Posterior vena cava (tissue), 2 donors: ENCODE measurements at places on chromosomes 2 and 18.

GRCh38 chr2:131168538-131168937, 40.8 kb upstream of the POTEE start:
- no peak for DNase-seq

GRCh38 chr2:24181849-24182248, 7.0 kb downstream of the FAM228A start:
- DNase-seq, result no peak

DNA sequence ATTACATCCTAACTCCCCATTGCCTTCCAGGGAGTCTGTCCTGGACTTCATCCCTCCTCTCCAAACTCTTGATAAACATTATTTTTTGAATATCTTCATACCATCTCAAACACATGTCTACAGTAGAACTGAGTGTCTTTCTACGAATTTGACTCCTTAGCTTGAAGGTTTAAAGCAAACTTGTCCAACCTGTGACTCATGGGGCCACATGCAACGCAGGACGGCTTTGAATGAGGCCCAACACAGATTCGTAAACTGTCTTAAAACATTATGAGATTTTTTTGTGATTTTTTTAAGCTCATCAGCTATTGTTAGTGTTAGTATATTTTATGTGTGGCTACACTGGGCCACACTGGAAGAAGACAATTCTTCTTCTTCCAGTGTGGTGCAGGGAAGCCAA, 98.1 kb downstream of the PARD3B start:
- no peak for DNase-seq

- DNase-seq, result no peak
These were observed 191.3 kb downstream of the CDH7 start for GRCh38 chr18:65942104-65942503.

- no peak for DNase-seq
These were observed 6.4 kb downstream of the NDUFV2 start for GRCh38 chr18:9108911-9109310.

- no peak for DNase-seq
These were observed 118.3 kb downstream of the CAMKMT start for GRCh38 chr2:44480068-44480467.

DNA sequence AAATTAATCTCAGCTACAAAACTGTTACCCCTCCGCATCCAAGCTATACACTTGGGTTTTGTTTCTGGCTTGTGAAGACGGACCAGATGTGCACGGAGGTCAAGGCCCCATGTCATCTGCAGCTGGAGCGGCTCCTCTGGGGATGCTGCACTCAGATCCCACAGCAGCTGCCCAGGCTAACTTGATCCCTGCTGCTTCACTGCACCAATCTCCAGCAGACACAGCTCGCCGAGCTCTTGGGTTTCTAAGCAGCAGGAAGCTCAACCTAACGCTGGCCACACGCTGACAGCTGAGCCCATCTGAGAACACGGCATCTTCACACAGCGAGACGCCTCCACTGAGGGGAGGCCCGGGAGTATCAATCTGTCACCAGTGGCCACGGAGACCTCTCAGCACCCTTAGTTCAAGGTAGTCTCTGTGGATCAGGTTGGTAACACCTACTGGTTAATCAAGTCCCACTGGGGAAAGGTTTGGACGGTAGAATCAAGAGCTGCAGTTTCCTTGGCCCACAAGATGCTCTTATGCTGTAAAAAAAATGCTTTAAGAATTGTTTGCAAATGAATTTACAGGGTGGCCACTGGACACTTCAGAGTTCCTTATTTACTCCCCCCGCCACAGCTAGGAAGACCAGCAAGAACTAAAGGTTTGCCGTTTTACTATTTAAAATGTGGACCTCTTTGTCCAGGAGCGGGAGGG, 67.5 kb downstream of the EMILIN2 start:
- DNase-seq, result peak; percentile 79

DNA sequence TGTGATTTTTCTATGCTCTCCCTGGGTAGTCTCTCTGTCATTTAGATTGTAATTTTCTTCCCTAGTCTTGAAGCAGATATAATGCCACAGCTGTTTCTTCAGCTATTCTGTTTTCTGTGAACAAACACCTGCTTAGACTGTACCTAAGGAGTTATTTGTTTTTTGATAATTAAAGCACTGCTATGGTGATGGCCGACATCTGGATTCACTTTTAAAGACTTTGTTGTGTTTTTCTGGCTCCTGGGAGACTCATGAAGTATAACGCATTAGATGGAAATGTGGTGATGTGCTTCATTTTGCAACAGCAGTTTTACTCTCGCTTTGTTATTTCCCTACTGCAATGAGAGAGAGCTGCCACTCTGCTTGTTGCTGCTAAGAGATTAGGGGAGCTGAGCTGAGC, 15.7 kb upstream of the C2orf69 start:
- no peak for DNase-seq

DNA sequence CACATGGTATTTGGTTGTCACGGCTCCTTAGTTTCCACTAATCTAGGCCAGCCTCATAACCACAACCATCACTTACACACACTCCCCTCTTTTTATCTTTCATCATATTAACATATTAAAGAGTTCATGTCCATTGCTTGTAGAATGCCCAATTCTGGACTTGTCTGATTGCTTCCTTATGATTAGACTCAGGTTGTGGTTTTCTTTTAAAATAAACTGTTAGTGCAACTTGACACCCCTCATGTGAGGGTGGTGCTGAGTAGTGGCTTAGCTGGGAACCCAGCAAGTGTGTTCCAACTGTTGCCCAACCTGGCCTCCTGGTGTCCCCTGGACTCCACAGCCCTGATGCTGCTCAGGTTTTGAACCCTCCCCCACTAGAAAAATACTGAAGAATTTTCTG, 20.1 kb upstream of the CD207 start:
- DNase-seq, result no peak

- DNase-seq, result no peak
These were observed 393.0 kb upstream of the SALL3 start for GRCh38 chr18:78586586-78586985.

GRCh38 chr2:116717832-116718231, 1096.7 kb upstream of the DDX18 start:
- no peak for DNase-seq

DNA sequence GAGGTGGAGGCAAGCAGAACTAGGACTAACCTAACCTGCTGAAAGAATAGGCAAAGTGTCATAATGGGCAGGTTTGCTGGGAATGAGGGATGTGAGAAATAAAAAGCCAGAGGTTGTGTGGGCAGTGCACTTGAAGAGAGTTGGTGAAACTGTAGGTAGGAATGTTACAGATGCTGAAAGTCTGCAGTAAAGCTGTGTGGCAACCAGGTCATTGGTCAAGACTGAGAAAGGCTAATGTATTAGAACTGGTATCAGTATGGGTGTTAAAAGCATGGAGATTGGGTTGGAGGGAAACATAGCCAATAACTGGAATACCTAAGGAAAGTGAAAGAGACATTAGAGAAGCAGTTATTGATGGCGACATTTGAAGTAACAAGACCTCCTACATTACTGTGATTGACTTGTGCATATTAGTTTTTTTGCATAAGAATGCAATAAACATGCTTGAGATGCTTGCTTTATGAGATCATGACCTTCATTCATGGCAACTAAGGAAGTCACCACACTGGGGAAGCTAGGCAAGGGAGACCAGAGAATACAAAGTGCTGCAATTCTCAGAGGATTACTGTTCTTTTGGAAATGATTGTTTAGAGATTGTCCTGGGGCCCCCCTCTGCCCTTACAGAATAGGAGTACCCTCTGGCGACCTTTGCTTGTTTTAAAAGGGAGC, 11.8 kb downstream of the GULP1 start:
- DNase-seq, result no peak

GRCh38 chr2:102143450-102143985, 972 bp downstream of the IL1R1 start:
- DNase-seq, result peak; percentile 86

DNA sequence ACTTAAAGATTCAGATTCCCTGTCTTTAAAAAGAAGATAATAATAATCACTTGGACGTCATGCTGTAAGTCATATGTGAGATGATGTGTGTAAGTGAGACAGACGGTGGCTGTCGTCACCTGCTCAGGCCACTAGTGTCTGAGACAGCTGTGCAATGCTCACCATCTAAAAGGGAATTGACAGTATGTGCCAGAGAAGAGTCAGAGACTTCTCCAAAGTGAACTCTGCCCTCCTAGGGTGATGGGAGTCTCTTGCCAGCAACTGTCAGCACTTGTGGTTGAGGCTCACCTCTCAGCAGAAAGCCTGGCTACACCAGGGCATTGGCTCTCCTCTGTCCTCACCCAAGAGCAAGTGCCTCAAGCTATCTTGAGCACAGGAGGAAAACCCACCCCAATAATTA, 131.6 kb upstream of the DNAJC10 start:
- no peak for DNase-seq

- DNase-seq, result no peak
These were observed 57.7 kb downstream of the PRKCE start for GRCh38 chr2:45709137-45709536.

- DNase-seq, result no peak
These were observed 256.7 kb downstream of the DCDC2C start for GRCh38 chr2:3960106-3960505.

- DNase-seq, result no peak
These were observed 23.6 kb upstream of the RBM44 start for GRCh38 chr2:237774811-237775553.

GRCh38 chr2:133812826-133813617, 244.8 kb upstream of the NCKAP5 start:
- no peak for DNase-seq

GRCh38 chr2:148167855-148168254, 147.0 kb downstream of the MBD5 start:
- no peak for DNase-seq

- DNase-seq, result peak; percentile 91
These were observed 2.4 kb downstream of the EPAS1 start for GRCh38 chr2:46299365-46300263.

- DNase-seq, result no peak
These were observed 10.1 kb downstream of the CTIF start for GRCh38 chr18:48548921-48549320.

- no peak for DNase-seq
These were observed 6.7 kb upstream of the SLC4A5 start for GRCh38 chr2:74349889-74350288.

GRCh38 chr2:115572746-115573145, 1130.3 kb downstream of the DPP10 start:
- DNase-seq, result no peak

DNA sequence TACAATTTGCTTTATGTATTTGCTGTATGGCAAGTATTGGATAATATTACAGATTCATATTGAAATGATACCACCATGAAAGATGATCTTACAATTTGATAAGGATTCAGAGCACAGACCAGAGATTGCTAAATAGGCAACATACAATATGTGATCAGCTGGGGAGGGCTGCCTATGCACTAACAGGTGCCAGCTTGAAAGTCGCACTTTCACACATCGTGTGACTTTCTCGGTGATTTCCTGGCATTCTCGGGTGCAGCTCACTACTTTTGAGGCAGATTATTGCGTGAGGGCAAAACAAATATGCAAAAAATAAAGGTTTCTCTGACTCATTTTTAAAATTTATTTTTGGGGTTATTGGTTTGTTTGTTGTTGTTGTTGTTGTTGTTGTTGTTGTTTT, 36.0 kb downstream of the RBMS1 start:
- DNase-seq, result no peak

GRCh38 chr2:214730800-214731407, 78.6 kb downstream of the BARD1 start:
- no peak for DNase-seq

DNA sequence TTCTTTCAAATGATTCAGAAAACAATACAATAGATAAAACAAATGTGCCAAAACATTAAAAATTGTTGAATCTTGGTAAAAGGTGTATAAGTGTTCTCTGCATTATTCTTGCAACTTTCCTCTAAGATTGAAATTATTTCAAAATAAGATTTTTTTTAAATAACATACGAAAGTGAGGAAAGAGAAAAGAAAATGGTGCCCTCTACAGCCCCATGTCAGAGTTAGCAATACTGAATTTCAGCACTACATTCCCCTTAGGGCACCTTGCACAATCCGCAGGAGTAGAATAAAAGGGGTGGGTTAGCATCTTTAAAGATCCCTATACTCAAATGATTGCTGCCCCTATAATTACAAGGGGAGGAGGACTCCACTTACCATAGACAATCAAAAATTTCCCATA, 433.7 kb downstream of the BCL11A start:
- no peak for DNase-seq

- no peak for DNase-seq
These were observed 50.6 kb upstream of the EML6 start for GRCh38 chr2:54672590-54673456.

DNA sequence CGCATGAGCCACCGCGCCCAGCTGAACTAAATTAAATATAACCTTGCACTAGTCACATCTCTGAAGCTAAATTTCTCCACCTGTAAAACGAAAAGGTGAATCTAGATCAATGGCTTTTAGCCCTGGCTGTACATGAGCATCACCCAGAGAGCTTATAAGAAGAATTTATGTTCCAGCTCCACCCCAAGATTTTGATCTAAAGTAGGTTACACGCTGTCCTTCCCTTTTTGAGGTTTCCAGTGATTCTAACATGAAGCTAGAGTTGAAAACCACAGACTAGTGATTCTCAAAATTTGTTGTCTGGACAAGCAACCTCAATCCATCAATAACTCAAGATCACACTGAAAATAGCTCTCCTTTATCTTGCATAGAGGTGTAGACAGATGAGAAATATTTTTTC, 208.8 kb upstream of the CRIM1 start:
- DNase-seq, result no peak

DNA sequence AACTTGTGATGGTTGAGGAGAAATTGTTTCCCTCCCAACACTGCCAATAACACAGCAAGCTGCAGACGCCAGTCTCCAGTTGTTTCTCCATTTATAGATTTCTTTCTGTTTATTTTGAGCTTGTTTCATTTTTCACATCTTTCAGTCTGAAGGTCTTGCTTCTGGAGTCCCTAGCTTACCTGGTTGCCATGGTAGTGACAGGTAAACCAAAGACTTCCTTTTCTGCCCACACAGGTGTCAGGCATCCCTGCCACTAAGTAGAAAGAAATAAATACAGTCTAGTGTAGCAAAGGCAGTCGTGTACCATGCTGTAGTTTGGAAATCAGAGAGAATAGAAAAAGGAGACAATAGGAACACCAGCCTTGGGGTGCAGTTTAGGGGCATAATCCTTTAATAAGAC, 82.8 kb downstream of the MARCHF4 start:
- no peak for DNase-seq

DNA sequence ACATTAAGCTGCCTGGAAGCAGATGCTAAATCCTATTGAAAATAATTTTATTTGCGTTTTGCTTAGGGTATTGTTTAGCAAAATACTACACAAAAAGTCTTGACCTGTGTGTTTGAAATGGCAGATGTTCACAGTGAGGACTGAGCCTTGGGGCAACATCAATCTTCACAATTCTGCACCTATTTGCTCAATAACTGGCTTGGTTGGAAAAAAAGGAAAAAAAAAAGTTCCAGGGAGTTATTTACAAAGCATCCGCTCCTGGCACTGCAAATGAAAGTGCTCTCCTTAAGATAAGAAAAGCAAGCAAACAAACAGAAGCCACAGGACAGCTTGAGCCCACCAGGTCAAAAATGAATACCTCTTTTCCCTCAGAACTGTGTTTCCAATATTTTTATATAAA, 77.7 kb downstream of the MAP2 start:
- DNase-seq, result no peak

DNA sequence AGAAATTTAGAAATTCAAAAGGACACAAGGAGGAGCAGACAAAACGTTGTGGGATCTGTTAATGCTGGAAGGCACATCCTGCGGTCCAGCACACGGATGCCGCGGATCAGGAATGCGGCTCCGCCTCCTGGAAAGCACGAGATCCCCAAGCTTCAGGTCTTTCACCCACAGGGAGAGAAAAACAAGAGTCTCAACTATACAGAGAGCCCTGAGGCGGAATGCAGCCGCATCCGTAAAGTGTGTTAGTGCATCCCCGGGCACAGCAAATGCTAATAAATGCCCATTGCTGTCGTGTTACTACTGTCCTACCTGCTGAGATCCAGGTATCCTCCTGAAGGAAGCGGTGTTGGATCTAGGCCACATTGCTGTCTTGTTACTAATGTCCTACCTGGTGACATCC, 303.9 kb downstream of the EIPR1 start:
- peak; percentile 60 for DNase-seq
